ENCODE measurements at places on chromosomes 7 and 10. TPM values are rescaled to one million over a fixed set of nuclear protein-coding genes. Genes with fewer than 3 reads are reported as not detected.

DNA sequence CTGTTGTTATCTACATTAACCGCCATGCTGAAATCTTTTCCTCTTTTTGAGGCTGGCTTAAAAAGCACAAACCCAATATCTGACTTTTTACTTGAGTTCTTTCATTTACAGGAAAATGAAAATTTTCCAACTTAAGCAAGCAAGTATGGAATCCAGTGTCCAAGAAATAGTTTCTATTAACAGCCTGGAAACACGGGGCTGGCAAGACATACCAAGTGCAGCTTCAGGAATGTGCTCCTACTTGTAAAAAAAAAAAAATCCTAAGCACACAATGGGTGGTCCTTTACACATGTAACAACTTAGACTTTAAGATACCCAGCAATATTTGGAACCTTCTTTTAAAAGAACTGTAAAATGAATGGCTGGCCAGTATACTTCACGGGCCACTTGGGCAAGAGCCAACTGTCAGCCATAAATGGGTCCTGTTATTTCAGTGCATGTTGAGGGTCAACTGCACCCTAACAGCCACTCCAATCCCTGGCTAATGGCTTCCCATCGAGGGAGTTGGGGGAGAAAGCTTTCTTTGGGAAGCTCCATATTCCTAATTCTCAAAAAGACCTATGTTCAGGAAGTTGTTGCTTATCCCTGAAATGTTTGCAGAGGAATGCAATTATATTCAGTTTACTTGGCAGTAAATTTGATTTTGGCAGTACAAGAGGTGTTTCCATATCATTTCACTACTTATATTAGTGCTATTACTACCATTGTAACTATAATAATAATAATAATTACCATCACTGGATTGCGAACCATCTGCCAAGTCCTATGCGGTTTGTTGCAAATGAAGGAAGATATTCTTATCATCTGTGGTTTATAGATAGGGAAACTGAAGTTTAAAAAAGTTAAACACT lies 236.4 kb upstream of the TMEM72 start:
- no peak for DNase-seq

DNA sequence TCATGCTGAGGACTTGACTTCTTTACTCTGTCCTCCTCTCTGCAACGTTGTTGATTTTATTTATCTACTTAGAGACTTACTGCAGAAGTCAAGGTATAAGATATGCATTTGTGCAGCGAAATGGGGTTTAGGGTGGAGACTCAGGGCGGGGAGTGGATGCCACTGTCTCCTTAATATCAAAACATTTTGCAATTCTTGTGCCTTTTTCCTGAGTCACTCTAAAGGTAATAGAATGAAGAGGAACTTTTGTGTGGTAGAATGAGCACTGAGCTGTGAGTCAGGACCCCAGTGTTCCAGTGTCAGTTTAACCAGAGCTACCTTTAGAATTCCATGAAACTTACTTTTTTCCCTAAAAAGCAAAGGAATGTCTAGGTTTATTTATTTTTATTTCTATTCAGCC lies 78.2 kb downstream of the VTI1A start:
- DNase-seq: no peak

UBTD1 gene
- total RNA-seq: 1.0 TPM

TMEM176A gene
- 0.79 TPM for total RNA-seq

GRCh38 chr7:100015232-100016214 lies at the start of gene ZKSCAN1:
TSS of gene ZKSCAN1 (plus strand) at chr7:100015596. CDS start at chr7:100023507, 7,911 bp downstream.
- peak; percentile 77 for DNase-seq

GRCh38 chr10:2891073-2891769 lies 176.1 kb upstream of the PFKP start:
- no peak for DNase-seq

DNA sequence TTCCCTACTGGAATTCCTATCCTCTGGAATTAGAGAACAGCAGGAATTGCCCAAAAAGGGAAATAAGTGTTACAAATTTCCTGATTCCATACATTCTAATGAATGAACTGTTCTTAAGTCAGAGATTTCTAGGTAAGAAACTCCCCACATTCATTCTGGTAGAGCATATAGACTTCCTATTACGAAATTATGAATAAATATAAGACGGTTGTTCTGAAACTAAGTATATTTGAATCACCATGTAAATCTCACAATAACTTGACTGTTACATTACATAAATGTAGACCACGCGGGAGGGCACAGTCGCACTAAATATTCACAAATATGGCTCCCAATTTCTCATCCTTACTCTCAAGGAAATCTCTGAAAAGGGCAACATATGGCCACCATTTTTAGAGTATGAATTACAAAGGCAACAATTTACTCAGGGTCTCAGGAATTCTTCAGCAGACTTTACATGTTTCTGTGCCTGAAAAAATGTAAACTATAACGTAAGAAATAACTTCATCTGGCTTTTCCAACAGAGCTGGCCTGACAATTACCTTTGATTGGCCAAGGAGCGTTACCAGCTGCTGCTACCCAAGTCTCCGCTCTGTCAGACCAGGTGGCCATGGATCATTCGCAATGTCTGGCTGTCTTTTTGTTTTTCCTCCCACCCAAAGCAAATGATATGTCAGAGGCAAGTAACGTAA lies 115.8 kb downstream of the MPP7 start:
- DNase-seq: no peak

DNA sequence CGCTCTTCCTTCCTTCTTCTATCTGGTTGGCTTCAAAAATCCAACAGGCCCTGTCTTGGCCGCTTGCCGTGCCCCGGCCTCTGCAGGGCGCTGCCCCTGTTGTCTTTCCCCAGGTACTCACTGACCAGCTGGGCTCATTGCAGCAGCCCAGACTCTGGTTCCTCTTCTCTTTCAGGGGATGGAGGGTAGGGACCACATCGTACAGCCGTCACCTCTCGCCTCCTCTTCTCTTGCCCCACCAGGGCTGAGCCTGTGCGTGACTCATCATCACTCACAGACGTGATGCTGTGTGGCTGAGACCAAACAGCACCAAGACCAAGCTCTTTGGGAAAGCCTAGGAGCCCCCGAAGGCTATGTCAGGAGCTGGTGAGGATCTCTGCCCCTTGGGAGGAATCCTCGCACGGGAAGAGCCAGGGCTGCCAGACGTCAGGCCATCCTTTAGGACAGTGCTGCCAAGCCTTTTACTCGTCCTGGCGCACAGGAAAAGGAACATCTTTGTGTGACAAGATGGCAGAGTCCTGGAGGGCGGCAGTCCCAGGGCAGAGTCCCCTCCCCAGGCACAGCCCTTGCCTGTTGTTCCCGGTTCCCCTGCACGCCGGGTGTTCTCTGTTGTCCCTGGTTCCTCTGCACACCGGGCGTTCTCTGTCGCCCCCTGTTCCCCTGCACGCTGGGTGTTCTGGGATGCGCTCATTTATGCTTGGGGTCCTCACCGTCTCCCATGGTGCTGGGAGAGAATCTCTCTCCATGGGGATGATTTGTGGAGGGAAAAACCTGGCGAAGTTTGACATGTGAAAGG lies 188.5 kb upstream of the SHH start:
- no peak for DNase-seq

DNA sequence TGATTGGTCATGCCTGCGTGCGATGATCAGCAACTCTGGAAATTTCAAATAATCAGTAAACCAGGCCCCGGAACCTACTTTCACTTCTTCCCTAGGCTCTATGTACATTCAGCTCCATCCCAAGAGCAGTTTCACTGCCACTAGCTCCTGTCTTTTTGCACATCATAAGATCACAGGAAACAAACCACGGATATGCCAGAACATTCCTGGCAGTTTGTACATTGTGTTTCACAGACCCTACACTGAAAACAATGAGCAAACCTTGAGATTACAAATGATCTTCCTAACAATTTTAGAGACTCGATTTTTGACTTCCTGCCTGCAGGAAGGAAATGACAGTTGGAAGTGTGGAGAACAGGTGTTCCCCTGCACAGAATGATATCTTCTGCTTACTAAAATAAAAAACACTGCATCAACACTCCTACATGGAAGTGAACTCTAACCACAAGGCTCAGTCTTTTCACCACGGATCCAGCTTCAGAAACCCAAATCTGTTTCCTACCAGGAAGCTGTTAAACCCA lies 7.6 kb upstream of the TMEM236 start:
- DNase-seq: no peak

DNA sequence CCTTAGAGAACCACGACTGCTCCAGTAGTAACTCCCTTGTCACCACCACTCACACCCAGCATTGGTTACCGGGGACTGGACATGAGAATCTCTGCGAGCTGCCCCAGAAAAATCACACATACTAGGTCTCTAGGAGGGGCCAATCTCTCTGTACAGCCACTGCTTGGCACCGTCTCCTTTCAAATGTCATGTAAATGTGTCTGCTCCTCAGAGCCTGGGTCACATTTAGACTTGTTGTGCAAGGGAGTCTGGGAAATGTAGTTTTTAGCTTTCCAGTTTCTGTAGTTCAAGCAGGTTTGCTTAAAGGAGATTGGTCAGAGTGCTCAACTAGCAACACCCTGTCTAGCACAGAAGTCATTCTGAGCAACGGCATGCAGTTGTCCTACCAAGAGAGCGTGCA lies 60.0 kb downstream of the CHN2 start:
- DNase-seq: no peak

DNA sequence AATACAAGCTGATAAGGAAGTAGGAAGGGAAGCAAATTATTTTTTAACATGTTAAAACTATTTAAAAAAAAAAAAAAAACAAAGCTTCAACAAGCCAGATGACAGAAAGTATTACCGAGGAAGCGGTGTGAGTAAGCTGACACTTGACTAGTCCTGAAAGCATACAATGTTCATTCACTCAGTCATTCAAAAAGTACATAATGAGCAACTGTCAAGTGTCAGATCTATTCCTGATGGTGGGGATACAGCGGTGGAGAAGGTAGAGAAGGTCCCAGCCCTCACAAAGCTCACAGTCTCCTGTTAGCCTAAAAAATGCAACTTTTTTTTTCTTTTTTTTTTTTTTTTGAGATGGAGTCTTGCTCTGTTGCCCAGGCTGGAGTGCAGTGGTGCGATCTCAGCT lies 40.0 kb downstream of the RAPGEF5 start:
- DNase-seq: no peak

- DNase-seq: no peak
Measured at GRCh38 chr7:117630907-117631564, 151.2 kb downstream of the CFTR start.

GRCh38 chr10:70504521-70505358 lies 26.2 kb downstream of the PALD1 start:
- DNase-seq: no peak

HHEX gene
- total RNA-seq: 3.7 TPM

DNA sequence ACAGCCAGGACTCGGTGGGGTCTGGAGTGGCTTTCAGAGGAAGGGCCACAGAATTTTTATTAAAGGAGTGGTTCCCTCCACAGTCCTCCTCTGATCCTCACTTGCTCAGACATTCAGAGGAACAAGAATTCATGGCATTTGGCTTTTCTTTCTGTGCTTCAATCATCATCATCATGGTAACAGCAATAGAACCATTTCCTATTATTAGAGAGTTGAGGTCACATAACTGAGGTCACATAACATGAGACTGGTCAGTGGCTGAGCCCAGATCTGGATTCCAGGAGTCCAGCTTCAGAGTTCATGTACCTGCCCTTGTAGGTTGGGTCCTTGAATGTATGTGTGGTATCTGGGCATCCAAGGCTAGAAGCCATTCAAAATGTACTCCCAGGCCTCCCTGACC lies 177.3 kb upstream of the GRB10 start:
- no peak for DNase-seq

TMEM26 gene
- total RNA-seq: not detected

DNA sequence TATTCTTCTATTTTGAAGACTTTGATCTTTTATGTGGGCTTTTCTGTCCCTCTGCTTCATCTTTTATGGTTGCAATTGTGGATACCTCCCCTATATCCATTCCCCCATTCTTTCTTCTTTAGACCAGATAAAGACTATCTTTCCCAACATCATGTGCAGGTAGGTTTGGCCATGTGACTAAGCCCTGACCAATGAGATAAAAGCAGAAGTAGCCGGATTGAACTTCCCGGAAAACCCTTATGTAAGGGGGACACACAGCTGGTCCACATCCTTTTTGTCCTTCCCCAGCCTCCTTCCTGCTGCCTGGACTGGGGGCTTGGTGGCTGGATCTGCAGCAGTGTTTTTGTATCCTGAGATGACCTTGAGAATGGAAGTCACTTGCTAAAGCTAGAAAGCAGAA lies 33.5 kb upstream of the EXOC6 start:
- DNase-seq: no peak

DNA sequence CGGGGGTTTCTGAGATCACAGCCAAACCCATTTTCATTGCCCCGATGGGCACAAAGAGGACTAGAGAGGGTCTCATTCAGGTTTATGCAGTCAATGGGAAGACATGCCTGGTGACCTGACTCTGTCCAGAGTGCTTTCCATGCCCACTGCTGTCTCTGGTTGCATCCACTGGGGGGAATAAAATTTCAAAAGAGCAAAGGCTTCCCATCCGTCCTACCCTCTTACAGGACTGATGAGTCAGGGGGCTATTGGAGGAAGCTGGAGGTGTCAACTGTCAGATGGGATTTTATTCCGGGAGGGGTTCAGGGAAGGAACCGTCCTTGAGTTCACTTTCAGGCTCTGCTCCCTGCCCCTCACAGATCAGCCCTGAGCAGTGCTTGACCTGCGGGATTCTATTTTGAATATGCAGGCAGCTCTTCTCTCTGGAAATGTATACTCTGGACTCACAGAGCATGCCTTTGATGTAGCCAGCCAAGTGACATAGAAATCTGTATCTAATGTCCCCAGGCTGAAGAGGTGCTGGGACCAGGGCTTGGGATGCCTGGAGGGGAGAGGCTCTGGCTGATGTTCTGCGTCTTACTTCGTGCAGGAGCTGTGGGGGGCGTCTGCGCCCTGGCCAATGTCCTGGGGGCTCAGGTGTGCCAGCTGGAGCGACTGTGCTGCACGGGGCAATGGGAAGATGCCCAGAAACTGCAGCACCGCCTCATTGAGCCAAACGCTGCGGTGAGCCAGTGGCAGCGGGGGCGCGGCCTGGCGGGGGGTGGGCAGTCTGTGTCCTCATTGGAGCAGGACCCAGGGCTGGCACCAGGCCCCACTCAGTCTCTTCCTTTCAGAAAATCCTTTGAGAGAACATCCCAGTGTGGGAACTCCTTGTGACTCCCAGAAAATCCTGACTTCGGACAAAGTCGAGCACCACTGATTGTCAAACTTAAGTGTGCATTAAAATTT lies 12.0 kb downstream of the C10orf62 start:
- DNase-seq: no peak

TMEM213 gene
- total RNA-seq: not detected

CYP3A4 gene
- total RNA-seq: 0.53 TPM
